GM04503 (cell line): ENCODE measurements at places on chromosomes 16 and 17.
A peak's percentile ranks its signal among the peaks of the same experiment; 100 is the strongest.

GRCh38 chr17:18235743-18236256 is 10.4 kb downstream of the LLGL1 start:
- DNase-seq: no peak

DNA sequence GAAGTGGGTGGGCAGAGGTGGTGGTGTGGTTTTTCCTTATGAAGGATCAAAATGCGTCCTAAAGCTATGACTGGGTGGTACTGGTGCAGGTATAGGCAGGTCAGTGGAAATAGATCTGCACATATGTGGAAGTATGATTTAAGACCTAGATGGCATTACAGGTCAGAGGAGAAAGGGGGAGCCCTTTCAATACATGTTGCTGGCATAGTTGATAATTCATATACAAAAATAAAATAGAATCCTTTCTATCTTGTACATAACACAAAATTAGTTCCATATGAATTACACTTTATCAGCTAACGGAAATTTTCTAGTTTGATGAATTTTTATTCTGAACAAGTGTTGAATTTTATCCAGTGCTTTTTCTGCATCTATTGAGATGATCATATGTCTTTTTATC is 20.8 kb upstream of the PIK3R5 start:
- DNase-seq: no peak

- no peak for DNase-seq
Measured at GRCh38 chr17:37608351-37609169, 658 bp downstream of the SYNRG start.

- DNase-seq: peak; percentile 66
Measured at GRCh38 chr16:61900482-61900881, 135.8 kb downstream of the CDH8 start.

GRCh38 chr17:74990581-74991105 is 3.2 kb downstream of the CDR2L start:
- no peak for DNase-seq

GRCh38 chr17:187130-187529 is 5.7 kb upstream of the DOC2B start:
- DNase-seq: no peak

- no peak for DNase-seq
Measured at GRCh38 chr17:72922219-72922618, 170.3 kb downstream of the SLC39A11 start.

DNA sequence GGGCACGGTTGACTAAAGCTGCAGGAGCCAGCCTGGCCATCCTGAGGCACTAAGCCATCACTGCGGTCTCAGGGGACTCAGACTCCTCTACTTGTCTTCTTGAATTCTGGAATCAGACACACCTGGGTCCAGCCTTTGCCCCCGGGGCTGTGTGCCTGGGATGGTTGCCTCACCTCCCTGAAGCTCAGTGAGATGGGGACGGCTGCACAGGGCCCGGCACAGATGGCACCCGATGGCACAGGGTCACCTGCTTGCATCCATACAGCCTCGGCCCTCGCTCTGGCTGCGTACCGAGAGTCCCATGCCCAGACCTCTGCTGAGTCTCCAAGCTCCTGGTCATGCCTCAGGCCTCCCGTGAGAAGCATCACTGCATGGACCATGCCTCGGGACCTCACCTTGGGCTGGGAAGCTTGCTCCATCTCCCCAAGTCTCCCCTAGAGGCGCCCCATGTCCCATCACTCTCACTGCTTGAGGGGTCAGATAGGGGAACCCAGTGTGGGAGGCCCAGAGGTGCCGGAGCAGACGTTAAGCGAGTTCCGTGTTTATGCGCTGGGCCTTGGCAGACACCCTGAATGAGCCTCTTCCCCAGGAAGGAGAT is 316.3 kb downstream of the SEC14L1 start:
- DNase-seq: no peak

DNA sequence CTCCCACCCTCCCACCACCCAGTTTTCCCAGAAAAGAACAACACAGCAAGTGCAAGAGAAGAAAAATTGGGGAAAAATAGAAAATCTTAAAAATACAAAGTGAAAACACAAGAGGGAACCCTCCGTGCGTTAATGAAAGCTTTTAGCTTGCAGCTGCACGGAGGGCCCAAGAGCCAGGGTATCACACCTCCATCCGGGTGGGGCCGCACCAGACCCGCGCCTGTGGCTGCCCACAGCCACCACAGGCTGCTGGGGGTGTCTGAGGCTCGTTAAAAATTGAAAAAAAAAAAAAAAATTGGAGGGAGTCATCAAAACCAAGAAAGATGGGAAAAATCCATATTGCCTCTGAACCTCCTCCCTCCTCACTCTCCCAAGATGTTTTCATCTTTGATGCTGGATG is 18.6 kb downstream of the ENGASE start:
- DNase-seq: no peak

DNA sequence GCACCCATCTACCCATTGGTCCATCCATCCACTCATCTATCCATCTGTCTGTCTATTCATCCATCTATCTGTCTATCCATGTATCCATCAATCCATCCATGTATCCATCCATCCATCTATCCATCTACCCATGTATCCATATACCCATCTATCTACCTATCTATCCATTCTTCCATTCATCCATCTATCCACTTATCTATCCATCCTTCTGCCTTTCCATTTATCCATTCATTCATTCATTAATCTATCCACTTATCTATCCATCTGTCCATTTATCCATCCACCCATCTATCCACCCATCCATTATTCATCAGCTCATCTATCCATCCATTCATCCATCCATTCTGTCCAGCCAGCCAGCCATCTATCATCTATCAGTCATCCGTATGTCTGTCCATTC is 21.5 kb downstream of the TRIM25 start:
- no peak for DNase-seq

- DNase-seq: no peak
Measured at GRCh38 chr17:10999484-10999883, 161.6 kb upstream of the PIRT start.

DNA sequence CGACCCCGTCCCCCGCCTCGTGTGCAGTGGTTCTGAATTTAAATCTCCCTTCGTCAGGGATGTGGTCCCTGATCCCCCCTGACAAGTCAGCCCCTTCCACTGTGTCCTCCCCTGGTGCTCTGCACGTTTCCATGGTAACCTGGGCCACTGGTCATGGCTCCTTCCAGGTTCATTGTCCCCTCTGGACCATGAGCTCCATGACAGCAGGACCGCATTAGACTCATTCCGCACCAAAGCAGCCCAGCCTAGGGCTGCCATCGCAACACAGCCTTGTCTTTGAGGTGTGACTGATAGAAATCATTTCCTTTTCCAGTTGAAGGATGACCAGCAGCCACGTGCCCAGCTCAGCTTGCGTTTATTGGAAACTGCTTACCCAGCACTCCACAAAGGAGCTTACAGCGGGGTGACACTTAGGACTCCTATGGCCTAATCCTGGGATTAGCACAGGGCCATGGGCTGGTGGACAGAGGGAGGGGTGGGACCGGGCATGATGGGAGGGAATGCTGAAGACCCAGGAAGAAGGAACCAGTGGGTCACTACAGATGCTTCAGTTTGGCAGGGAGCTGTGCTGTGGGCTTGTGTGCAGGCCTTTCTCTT is 7.6 kb downstream of the RCVRN start:
- DNase-seq: no peak

GRCh38 chr16:23694644-23695373 is 16.1 kb downstream of the PLK1 start:
- DNase-seq: no peak

DNA sequence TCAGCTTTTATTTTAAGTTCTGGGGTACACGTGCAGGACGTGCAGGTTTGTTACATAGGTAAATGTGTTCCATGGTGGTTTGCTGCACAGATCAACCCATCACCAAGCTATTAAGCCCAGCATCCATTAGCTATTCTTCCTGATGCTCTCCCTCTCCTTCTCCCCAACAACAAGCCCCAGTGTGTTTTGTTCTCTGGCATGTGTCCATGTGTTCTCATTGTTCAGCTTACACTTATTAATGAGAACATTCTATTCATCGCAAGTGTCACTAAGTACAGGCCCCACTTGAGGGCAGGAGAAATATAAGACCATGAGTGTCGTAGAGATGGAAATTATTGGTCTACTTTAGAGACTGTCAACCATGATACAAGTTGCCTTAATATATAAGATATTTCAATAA is 615.1 kb downstream of the CDH8 start:
- DNase-seq: no peak

DNA sequence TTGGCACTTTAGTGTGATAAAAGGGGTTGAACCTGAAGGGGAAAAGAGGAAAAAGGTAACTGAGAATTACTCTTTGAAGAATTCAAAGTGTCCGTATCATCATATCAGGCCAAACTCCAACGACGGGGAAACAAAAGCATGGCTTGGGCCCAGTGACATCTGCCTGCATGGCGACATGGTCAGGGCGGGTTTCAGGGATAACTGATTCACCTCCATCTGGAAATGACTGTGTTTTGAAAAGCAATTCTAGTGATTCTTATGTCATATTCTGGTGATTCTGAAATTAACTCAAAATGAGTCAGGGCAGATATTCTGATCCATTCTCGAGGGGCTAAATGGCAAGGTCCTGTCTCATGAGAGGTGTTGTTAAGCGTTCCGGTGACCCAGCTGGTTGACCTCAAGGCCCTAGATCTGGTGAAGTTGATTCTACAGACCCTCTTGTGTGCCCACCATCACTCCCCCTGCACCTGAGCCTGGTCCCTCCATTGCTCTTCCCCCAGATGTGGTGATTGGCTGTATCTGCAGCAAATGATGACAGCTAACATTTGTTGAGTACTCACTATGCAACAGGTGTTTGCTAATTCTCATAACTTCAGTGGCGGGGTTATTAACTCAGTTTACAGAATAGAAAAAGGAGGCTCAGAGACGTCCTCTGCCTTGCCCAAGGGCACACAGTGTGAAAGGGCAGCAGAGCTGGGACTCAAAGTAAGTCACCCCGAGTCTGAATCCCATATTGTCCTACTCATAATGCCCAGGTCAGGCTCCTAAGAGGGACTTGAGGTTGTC is 251.8 kb downstream of the MAF start:
- DNase-seq: no peak

DNA sequence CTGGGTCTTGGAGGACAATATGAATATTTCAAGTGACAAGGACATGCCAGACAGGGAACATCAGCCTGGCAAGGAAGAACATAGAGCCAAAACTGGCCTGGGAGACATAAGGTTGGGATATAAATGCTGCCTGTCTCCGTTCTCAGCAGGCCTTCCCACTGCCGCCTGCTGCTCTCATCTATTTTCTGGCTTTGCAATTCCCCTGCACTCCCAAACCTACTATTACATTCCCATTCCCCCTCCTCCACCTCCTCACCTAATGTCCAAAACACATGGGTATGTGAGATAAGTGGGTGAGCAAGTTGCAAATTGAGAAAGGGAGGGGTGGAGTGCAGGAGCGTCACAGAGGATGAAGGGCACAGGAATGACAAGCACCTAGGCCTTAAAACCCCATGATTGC is 244.3 kb upstream of the CDH8 start:
- DNase-seq: no peak

DNA sequence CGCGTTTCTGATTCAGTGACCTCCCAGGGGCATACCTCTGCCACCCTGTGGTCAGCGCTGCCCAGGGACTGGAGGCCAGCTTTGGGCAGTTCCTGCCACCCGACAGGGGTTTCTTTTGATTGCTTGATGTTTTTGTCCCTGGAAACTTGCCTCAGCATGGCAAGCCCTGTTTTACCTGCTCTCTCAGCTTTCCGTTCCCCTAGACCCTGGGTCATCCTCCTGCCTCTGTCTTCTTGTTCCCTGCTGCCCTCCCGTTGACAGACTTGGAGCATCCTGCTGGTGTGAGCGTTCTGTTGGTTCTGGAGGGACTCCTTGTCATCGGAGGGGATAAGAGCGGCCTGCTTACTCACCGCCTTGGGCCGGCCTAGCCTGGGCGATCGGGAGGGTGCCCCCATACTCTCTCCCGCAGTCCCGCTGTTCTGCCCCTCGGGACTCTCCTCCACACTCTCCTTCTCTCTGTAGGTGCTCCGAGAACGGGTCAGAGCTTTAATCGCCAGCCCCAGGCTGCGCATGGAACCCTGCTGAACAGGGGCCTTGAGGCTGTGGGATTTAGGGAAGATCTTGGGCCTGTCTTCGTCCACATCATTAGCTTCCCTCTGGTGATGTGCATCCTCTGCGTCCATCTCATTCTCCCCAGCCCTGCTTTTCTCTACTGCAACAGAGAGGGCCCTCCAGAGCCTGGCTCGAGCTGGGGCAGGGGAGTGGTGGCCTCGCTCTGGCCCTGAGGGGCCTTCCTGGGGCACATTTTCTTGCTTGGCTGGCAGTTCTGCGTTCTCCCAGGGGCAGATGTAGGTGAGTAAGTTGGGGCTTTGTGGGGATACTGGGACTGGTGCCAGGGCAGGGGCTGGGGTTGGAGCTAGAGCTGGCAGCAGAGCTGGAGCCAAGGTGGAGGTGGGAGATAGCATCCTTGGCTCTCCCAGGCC is 13.7 kb downstream of the GPR179 start:
- no peak for DNase-seq

GRCh38 chr16:21973945-21974344 is 20.8 kb downstream of the UQCRC2 start:
- no peak for DNase-seq

GRCh38 chr16:3810198-3810664 is 70.3 kb downstream of the CREBBP start:
- no peak for DNase-seq

- no peak for DNase-seq
Measured at GRCh38 chr16:79158337-79158736, 442.2 kb downstream of the MAF start.

DNA sequence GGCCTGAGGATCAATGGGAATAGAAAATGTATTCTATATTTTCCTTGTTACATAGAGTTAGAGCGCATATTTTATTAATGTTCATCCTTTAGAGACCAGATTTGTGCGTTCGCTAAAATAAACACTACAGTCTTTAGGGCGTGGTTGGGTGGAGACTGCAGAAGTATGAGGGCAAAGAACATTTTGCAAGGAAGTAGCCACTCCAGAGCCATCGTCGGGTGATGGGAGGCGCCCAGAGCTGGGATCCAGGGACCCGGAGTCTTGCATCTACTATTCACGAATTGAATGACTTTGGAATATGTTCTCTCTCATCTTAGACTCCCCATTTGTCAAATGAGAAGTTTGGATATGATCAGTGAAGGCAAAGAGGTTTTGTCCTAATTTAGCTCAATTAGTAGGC is 154.2 kb upstream of the IRX6 start:
- DNase-seq: no peak

DNA sequence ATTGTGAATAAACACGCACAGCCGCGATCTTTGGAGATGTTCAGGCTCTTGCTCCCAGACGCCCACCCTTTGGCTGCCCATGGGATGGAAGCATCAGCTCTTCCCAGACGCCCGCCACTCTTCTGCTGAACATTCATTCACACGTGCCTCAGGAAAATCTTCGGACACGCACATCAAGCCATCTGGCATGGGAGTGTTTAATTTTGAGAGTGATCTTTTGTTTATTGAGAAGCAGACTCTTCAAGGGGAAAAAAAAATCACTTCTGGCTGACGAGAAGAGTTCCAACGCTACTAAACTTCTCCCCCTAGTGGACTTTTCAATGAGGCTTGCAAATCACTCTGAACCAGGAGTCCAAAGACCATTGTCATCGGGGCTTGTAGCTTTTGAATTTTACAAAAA is 62.0 kb upstream of the NUDT7 start:
- DNase-seq: no peak

DNA sequence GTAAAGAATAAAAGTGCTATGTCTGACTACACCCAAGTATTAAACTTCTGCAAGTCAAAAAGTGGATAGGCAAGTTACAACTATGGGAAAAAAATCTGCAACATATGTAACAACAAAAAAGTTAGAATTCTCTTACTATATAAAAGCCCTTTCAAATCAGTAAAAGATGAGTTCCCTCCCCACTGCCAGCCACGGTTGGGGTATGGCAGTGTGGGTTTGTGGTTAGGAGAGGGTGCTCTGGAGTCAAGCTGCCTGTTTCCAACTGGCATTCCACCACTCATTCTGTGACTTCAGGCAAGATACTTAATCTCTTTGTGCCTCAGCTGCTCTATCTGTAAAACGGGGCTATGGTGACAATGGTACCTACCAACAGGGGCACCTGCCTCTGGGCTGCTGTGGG is 26.6 kb upstream of the MFSD6L start:
- no peak for DNase-seq
